ENCODE measurements at places on chromosomes 1 and 21.

DNA sequence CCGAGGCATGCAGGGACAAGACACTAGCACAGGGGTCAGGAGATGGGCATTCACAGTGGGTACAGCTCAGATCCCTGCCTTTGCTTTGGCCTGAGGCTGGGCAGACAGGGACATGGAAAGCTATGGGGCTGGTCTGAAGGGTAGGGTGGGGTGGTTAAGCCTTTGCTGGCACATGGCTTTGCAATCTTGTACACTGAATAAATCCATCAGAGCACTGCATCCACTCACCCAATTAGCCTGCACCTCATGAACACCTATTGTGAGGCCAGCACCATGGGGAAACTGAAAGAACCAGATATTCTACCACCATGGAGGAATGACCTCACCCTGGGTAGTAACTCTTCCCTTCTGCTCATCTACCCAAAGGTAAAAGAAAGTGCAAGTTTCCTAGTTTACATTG lies 199.6 kb upstream of the LMO4 start:
- no peak for DNase-seq

DNA sequence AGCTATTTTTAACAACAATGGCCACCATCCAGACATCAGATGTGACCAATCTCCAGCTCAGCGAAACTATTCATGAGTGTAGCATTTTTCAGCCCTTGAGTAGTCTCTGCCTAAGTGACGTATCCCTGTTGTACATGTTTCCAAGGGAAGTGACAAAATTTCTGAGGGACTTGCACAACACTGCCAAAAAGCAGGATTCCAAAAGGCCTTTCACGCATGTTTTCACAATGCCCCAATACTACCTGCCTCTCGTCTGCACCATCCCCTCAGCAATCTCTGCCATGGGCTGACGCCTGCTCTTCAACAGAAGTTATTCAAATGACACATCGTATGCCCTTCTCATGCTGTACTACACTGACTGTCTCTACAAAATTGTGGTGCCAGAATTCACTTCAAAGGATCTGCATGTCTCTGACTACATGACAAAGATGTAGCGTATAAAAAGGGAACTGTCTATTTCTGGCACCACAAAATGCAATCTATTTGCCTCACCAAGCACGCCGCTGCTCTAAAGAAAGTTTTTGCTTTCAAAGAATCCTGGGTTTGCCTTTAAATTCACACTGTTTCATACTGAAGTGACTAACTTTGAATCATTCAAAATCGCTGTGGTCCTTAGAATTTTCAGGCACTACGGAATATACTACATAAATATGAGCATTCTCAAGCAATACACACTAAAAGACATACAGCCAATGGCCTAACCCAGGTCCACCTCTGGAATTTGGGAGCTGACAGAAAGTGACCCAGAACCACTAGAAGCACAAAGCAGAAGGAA lies 32.9 kb downstream of the JAK1 start:
- DNase-seq, result no peak

DNA sequence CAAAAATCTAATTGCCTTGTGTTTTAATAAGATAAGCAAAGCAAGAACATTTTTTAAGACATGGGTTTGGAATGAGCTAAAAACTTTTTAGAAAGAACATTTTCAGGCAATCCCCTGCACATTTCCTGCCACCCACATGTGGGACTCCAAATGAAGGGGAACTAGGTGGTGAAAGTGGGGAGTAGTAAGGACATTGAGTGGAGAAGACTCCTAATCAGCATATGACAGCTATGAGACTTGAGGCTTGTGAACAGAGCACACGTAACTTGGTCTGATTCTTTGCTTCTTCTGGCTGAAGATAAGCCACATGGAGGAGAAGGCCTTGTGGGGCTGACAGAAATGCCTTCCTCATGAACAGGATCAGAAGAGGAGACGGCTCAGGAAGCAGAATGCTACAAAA lies 50.3 kb downstream of the FCER1A start:
- no peak for DNase-seq

DNA sequence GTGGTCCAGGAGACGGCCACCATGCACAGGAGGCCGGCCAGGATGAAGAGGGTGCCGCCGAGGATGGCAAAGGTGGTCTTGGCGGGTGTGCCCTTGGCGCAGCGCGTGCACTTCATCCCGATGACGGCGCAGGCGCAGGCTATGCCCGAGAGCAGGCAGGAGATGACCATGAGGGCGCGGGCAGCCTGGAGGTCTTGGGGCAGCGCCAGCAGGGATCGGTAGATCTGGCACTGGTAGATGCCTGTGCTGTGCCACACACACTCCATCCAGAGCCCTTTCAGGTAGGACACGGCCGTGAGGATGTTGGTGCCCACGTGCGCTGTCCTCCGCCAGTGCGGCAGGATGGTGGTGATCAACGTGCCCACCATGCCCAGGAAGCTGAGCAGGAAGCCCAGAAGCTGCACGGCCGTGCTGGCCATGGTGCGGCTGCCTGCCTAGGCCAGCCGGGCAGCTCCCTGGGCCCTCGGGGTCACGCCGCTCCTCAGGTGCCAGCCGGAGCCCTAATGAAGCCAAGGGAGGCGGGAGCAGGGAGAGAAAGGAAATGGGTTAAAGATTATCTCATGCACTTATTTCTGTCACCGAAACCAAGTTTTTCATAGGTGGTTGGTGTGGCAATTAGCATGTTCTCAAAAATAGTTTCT lies 18.5 kb downstream of the CLDN14 start:
- no peak for DNase-seq

DNA sequence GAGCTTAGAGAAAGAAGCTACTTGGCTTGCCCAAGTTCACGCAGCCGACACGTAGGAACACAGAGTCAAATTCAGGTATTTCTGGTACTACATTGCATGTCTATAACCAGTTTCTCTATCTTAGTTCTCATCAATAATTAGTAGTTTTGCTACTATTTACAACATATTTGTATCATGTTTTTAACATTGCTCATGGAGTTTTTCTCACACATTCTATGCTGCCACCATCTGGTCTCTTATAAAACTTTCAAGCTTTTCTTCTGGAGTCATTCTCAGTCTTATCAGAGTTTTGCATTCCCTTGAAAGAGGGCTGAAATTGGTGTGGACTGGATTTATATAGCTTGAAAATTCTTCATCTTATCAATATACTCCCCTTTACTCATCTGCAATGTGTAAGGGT lies 118.8 kb upstream of the PALMD start:
- DNase-seq, result no peak

DNA sequence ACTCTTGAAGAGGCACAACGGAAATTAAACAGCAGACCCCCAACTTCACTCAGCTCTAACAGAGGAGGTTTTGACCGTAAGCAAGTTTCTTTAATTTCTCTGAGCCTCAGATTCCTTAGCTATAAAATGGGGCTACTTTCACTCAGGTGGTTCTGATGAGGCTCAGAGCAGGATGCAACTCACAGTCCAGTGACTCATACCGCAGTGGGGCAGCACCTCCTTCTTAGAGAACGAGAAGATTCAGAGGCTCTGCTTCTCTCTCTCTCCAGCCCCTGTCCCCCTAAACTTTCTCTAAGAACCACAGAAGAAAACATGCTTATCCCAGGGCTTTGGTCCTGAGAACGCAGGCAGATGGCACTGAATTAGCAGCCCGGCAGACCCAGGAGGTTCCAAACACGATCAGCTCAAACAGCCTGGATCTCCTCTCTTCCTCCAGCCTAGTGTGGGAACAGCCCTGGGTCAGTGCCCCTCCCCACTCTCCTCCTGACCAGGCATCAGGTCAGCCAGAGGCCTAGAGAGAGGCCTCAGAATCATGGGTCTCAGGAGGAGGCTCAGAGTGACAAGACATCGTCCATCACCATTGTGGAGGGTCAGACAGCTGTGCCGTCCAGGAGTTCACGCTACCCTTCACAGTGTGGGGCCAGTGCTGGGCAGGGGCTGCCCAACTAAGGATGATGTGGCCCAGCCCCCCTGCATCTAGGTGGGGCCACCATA lies 433.0 kb downstream of the PTPRU start:
- no peak for DNase-seq

GRCh38 chr1:69662321-69662720 lies 94.6 kb downstream of the LRRC7 start:
- no peak for DNase-seq

DNA sequence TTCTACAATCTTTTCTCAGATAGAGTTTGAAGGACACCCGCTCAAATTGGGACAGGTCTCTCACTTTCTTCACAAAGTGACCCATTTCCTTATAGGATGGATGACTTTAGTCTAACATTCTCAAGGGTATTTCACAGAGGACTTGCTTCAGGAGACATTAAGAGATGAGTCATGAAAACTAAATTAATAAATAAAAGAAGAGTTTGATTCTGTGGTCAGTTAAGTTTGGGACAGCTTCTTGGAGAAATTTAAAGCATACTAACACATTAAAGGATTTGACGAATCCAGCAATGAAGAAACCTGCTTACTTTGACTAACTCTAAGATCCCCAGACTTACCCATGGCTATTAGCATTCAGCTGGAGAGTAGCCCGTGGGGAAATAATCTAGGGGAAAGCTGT lies 95.6 kb upstream of the RAB3GAP2 start:
- no peak for DNase-seq

DNA sequence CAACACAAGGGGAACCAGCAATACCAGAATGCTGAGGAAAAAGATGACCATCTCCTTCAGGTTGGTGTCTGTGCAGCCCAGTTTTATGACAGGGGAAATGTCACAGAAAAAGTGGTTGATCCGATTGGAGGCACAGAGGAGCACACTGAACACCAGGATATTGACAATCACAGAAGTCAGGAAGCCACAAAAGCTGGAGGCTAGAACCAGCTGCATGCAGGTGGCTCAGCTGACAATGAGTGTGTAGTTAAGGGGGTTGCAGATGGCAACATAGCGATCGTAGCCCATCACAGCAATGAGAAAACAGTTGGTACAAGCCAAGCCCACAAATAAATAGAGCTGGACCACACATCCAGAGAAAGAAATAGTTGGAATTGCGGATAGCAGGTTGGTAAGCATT lies 16.3 kb upstream of the OR10K1 start:
- DNase-seq, result no peak

GRCh38 chr1:219427989-219428388 lies 184.9 kb downstream of the ZC3H11B start:
- no peak for DNase-seq

DNA sequence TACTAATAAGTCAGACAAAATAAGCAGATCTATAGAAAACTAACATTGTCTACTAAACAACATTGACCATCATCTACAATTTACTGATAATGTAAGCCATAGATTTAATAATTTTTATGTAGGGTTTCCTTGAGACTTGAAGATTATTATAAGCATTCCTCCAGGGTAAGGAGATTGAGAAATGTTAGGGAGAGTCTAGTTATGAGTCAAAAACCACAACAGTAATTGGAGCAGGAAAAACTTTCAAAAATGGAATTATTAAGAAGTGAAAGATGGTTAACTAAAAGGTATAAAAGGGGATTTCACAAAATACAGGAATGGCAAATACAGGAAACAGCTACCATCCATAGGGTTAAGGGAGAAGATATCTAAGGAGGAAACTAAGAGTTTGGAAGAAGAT lies 12.4 kb upstream of the UHMK1 start:
- no peak for DNase-seq

GRCh38 chr1:56434740-56435139 lies 144.6 kb downstream of the PLPP3 start:
- DNase-seq, result no peak

- no peak for DNase-seq
Observed at GRCh38 chr1:112594208-112594876, 24.6 kb downstream of the ST7L start.

GRCh38 chr1:117026361-117026760 lies 24.8 kb downstream of the CD101 start:
- no peak for DNase-seq
